Renal cortex interstitium (tissue), 15 donors: ENCODE measurements at places on chromosomes 1 and 21.
A peak's percentile ranks its signal among the peaks of the same experiment; 100 is the strongest.

- no peak for DNase-seq
Measured at GRCh38 chr1:235802573-235803346, 63.9 kb downstream of the LYST start.

GRCh38 chr1:89725011-89725370 is 92.1 kb downstream of the LRRC8C start:
- DNase-seq: no peak

DNA sequence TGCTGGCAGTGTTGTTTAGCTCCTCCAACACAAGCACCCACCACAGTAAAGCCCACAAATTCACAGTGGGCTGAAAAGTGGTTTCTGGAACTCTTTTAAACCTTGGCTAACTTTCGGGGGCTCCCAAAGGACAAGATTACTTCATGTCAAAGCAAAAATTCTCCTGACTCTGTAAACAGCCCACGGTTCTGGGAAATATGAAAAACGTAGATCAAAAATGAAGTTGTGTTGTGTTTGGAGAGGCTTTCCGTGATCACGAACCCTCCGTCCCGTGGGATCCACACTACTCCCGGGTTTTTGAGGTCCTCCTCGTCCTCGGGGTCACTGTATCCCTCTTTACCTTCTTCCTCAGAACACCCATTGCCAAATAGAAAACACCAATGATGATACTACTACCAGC is 159.0 kb upstream of the RUNX1 start:
- no peak for DNase-seq

- no peak for DNase-seq
Measured at GRCh38 chr1:25355841-25356395, 17.8 kb downstream of the TMEM50A start.

GRCh38 chr1:99851850-99852454 is 1.8 kb downstream of the AGL start:
- DNase-seq: no peak

GRCh38 chr1:232316864-232317263 is 313.1 kb downstream of the SIPA1L2 start:
- no peak for DNase-seq

DNA sequence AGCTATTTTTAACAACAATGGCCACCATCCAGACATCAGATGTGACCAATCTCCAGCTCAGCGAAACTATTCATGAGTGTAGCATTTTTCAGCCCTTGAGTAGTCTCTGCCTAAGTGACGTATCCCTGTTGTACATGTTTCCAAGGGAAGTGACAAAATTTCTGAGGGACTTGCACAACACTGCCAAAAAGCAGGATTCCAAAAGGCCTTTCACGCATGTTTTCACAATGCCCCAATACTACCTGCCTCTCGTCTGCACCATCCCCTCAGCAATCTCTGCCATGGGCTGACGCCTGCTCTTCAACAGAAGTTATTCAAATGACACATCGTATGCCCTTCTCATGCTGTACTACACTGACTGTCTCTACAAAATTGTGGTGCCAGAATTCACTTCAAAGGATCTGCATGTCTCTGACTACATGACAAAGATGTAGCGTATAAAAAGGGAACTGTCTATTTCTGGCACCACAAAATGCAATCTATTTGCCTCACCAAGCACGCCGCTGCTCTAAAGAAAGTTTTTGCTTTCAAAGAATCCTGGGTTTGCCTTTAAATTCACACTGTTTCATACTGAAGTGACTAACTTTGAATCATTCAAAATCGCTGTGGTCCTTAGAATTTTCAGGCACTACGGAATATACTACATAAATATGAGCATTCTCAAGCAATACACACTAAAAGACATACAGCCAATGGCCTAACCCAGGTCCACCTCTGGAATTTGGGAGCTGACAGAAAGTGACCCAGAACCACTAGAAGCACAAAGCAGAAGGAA is 32.9 kb downstream of the JAK1 start:
- no peak for DNase-seq

GRCh38 chr1:163706915-163707314 is 385.2 kb downstream of the NUF2 start:
- DNase-seq: no peak

- DNase-seq: no peak
Measured at GRCh38 chr1:55310505-55310971, 95.4 kb upstream of the USP24 start.

GRCh38 chr1:54842206-54842915 is 41.2 kb upstream of the TTC22 start:
- no peak for DNase-seq

GRCh38 chr1:44808938-44809917 is 905 bp downstream of the BTBD19 start:
- DNase-seq: no peak

DNA sequence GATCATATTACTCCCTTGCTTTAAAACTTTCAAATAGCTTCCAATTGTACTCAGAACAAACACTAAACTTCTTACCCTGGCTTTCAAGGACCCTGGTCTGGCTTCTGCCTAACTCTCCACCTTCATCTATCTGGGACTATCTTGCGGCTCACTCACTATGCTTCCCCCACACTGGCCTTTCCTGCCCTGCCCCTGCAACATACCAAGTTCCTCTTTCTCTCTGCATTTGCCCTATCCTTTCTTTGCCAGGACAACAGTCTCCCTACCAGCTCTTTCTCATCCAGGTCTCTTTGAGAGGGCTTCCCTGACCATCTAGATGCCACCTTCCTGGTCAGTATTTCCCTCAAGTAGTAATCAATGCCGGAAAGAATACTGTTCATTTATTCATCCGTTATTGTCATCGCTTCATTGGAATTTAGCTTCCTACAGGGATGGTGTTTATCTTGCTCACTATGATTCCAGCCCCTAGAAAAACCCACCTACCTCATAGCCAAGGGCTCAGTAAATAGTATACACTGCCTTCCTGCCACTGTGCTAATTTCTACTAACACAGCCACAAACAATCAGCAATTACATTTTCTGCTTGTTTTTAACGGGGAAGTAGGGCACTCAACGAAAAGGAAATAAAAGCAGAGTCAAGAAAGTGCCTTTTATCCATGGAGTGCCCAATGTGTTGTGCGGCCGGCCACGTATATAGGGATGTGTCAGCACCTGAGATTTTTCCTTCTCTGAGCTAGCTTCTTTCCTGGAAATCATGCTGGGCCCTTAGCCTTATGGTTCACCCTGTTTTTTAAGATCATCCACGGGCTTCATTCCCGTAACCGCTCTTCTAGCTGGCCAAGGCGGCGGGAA is 521 bp upstream of the CDC7 start:
- no peak for DNase-seq

GRCh38 chr1:92411511-92411910 is 75.2 kb downstream of the GFI1 start:
- no peak for DNase-seq

GRCh38 chr1:203150511-203151297 is 23.2 kb downstream of the ADORA1 start:
- no peak for DNase-seq

GRCh38 chr1:236495467-236496112 is 28.2 kb upstream of the LGALS8 start:
- no peak for DNase-seq

GRCh38 chr1:35718492-35719336 is at the start of gene C1orf216:
TSS of gene C1orf216 (minus strand) at chr1:35718884. CDS start at chr1:35716321, 2,563 bp downstream.
- no peak for DNase-seq

DNA sequence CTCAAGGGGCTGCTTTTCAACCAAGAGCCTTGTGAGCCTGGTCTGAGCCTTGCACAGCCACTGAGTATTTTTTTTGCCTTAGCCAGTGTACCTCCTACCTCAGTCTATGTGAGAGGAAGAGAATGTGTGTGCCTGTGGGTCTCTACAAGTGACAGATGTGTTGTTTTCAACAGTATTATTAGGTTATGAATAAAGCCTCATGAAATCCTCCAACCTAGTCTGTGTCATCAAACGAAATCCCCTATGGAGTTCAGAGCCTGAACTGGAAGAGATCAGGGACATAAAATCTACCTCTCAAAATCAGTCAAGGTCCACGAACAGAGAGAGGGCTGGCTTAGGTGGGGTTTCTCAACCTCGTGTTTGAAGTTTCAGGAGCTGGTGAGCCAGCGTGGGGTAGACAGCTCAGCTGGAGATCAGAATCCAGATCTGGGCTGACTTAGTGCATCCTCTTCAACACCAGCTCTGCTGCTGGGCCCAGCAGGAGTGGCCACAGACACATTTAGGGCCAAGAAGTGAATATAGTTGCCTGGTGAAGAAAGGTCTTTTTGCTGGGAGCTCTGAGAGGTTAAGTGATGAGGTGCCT is 8.2 kb downstream of the XKR8 start:
- DNase-seq: no peak

DNA sequence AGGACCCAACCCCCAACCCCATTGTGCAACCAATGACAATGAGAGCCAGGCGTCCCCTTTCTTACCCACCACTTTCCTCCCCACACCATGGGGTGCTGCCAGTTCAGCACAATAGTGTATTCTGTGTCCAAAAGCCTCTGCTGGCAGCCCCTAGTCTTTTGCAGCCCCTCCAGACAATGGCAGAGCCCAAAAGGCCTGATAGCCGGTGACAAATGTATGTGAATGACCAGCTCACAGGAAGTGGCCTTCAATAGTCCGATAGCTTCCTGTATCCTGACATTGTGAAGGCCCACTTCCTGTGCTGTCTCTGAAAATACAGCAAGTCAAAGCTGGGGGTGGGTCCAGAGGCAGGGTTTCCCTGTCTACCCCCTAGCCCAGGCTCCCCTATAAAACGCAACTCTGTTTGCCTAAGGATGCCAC is 16.6 kb downstream of the SMIM12 start:
- no peak for DNase-seq

DNA sequence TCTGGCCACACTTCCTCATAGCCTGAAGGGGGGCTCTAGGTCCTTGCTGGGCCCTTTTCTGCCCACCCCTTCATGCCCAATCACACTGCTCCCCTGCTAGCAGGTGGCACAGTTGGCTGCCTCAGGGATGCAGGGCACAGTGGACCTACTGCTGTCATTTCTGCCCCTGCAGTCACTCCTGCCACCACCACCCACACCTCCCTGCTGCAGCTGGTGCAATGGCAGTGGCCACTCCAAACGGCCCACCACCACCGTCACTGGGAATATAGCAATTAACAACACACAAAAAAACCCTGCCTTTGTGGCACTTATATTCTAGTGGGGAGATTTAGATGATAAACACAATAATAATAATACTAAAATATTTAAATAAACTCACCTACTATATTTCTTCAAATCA is 162.4 kb upstream of the DUSP10 start:
- no peak for DNase-seq

DNA sequence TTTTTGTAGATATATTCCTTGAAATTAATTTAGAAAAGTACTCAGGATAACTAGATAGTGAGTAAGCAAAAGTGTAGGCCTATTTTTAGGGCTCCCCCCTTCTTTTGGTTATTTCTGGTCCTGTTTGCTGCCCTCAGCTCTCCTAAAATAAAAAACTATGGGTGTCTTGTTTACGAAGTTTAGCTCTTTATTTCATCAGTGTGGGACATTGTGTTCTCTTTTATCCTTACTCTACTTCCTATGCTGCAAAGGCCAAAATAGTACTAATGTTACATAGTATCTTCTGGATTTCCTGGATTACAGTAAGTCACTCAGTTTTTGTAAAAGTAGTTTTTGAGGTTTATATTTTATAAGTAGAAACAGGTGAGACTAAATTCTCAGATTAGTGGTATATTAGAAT is 15.4 kb downstream of the CEP350 start:
- DNase-seq: no peak

DNA sequence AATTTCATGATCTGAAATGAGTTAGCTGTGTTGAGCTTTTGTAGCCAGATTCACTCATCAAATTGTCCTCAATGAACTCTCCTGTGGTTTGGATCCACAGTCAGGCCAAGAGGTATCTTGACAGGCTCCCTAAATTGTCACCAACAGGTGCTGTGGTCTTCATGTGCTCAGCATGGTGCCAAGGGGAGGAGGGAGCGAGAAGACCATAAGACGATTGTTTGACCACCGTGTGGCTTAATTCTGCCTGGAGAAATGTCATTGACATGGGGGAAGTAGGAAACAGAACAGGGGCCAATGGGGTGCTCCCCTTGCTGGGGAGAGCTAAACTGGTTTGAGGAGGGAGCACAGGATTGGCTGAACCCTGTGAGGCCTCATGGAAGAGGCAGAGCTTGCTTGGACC is 219.3 kb downstream of the KCNJ6 start:
- DNase-seq: no peak

DNA sequence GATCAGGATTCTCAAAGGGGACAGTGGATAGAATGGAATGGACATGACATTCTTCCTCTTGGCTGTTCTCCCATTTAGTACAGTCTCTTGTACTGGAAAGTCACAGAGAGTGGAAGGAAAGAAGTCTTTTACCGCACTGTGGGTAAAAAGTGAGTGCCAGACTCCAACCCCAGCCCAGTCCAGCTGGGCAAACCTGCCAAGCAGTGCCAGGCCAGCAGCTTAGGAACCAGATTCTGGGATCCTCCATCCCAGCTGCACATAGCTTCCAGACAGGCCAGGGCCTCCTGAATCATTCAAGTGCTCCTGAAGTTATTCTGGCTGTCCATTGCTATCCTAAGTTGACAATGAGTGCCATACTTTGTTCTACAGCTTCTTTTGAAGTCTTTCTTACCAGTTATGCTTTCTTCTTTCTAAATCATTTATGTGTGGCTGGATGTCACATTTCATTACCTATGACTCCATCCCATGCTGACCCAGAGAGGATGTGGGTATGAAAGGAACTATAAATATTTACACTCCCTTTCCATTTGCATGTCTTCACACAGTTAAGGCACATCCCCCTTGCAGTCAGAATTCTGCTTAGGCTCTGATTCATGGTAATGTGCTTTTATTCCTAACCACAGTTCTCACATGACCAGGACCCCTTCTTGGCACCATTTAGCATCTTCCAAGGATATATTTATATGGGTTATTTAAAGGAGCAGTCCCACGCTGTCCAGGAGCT is 88.9 kb downstream of the AK5 start:
- no peak for DNase-seq

GRCh38 chr21:27536319-27536718 is 569.4 kb upstream of the ADAMTS5 start:
- DNase-seq: no peak

DNA sequence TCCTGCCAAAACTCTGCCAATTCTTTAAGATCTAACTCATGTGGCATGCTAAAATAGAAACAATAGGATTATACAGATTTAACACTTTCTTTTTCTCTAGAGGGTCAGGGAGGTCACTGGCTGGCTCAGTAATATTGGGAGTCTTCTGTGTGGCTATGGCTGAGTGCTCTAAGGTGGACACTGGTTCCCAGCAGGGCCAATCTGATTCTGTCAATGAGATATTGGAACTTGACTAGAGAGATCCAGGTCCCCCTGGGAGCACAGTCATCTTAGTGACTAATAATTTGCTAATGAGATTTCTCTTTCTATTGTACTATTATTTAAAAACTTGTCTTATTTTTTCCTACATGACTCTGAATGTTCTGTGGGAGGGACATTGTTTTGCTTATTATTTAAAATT is 69.1 kb upstream of the ZP4 start:
- no peak for DNase-seq

- DNase-seq: no peak
Measured at GRCh38 chr1:230204842-230205241, 137.8 kb downstream of the GALNT2 start.

GRCh38 chr1:58968360-58968952 is 184.6 kb upstream of the JUN start:
- peak; percentile 51 for DNase-seq
